NCI-H2029 (cell line): ENCODE measurements at places on chromosomes 6 and 20.

DNA sequence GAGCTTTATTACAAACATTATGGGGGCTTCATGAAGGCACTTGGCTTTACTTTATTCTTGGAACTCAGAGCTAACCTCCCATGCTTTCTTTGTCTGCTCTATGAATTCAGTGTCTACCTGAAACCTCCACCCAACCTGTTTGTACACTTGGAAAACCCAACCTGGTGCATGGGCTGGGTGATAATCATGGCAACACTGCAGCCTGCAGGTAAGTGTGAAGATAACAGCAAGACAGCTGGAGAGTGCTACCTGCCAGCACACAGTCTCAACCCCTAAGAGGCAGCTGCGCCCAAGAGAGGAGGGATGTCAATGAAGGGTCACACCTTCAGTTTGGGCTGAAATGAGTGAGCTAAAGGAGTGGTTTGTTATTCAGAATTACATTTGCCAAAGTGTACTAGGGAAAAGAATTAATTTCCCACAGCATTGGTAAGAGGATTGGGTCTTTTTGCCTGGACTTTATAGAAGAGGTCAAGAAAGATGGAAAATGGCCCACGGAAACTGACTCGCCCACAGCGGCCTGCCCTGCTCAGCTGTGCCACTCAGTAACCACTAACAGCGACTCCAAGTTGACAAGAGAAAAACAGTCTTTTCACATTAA lies 24.4 kb downstream of the FOXQ1 start:
- DNase-seq = peak; percentile 9

DNA sequence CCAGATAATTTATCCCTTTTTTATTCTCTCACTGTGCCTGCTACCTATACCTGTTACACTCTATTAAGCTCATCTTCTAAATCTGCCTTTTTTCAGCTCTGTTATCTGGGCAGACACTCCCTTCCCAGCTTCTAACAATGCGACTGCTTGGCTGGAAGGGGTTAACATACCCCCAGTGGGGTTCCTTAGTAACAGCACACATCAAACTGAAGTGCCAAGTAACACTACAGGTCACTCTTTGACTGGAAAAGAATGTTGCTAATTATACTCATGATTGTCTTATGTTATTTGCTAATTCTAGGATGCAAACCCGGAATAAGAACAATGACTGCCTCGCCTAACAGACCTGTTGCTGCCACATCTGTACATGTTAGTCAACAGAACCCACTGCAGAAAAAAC lies 203.5 kb downstream of the EPM2A start:
- no peak for DNase-seq

GRCh38 chr6:44723439-44724197 lies 336.1 kb downstream of the CDC5L start:
- no peak for DNase-seq

DNA sequence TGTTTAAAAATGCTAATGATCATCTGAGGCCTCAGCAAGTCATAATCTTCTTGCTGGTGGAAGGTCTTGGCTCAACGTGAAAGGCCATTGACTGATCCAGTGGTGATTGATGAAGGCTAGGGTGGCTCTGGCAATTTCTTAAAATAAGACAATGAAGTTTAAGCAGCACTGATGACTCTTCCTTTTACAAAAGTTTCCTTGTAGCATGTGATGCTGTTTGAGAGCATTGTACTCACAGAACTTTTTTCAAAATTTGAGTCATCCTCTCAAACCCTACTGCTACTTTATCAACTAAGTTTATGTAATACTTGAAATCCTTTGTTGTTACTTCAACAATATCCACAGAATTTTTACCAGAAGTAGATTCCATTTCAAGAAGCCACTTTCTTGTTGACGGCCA lies 382.3 kb downstream of the ESR1 start:
- DNase-seq = no peak

DNA sequence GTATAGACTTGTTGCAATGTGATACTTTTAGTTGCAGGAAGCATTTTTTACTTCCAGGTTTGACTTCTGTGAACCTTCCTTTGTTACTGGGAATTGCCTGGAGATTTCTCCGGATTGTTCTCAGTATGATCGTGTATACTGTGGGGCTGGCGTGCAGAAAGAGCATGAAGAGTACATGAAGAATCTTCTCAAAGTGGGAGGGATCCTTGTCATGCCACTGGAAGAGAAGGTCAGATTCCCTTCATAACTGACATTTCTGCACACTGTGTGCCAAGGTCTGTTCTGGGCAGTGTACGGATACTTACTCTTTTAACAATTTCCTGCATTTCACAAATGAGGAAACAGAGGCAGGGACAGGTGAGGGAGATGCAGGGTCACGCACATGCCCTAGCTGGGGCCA lies 9.7 kb downstream of the PCMTD2 start:
- no peak for DNase-seq

DNA sequence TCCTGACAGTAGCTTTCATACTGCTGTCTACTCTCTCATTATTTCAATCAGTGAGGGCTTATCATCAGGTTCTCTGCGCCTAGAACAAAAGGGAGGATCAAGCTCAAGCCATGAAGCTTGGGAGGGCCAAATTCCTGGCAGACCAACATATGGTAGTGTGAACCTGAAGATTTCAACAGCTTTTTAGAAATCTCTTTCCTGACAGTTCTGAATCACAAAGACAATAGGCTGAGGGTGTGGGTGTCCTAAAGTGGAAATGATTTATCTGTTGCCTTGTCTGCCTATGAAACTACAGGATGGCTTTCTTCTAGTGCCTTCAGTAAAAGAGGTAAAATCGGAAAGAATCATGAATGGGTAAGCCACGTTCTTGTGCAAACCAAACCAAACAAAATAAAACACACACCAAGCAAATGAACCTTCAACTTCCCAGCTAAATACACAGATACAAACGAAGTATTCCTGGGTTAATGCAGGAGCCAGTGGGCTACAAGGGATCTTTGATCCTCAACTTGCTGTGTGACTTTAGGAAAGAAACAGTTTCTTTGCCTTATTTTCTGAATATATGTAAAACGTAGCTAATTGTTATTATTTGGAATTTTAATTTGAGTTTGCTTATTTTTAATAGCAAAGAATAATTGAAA lies 2.7 kb upstream of the RHAG start:
- DNase-seq = no peak

GRCh38 chr20:29419378-29419777 lies 1838.1 kb upstream of the DEFB115 start:
- no peak for DNase-seq

GRCh38 chr6:116090251-116090650 lies 10.4 kb upstream of the NT5DC1 start:
- no peak for DNase-seq

DNA sequence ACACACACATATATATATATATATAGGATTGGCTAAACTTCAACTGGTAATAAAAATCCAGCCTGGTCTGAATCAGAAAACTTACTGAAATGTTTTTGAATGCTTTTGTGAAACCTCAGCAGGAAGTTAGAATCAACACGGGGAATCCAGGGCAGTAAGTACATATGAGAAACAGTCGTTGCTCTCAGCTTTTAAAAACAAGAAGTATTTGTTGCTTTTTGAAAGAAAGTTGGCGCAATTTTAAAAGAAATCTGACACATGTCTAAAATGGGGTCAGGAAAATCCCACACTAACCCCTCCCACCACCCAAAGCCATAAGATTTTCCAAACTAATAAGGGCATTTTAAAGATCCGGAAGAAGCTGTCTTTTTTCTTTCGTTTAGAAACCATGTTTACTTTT lies 11.5 kb upstream of the CCDC170 start:
- no peak for DNase-seq

DNA sequence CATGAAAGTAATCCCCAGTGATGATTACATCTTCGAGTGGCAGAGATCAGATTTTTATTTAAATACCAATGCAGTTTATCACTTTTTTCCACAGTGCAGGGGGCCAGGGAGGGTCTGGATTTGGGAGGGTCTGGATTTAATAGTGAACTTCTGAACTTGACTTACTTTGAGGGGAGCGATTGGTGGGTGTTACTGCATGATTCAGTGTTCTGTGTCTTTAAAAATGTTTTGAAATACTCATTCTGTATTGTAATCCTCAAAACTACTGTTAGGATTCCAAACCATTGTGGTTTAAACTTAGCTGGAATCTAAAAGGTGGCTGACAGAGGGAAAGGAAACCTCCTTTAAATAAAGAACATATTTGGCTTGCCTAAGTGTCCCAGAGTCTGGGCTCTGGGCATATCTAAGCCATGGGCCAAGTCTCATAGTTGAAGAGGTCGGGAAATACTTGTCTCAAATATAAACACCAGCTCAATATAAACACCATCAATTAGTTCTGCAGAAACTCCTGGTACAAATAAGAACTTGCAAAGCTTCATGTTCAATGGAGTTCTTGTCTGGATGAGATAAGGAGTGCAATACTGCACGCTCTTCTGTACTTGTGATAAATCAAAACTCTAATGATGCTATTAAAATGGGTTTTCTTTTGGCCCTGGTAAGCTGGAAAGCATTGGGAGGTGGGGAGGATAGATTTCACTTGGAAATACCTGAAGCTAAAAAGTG lies 14.4 kb downstream of the JARID2 start:
- DNase-seq = no peak

DNA sequence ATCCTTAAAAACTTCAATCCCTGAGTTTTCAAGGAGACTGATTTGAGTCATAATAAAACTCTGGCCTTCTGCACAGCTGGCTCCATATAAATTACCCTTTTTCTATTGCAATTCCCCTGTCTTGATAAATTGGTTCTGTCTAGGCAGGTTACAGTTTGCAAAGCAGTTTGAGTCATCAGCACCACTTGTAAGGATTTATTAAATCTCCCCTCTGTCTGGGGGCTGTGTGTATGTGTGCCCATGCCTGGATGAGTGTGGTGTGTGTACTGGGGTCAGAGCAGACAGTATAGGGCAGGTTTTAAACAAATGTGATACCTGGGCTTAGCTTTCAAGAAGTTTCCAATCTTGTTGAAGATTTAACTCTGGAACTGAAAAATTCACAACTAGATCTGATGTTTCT lies 228.6 kb downstream of the FNDC1 start:
- DNase-seq = no peak

DNA sequence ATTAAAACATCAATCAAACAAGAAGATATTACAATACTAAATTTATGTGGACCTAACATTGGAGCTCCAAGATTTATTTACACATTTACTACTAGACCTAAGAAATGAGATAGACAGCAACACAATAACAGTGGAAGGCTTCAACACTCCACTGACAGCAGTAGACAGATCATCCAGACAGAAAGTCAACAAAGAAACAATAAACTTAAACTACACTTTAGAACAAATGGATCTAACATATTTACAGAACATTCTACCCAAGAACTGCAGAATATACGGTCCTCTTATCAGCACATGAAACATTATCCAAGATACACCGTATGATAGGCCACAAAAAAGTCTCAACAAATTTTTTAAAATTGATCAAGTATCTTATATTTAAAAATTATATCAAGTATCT lies 27.0 kb downstream of the SLC17A1 start:
- DNase-seq = no peak

DNA sequence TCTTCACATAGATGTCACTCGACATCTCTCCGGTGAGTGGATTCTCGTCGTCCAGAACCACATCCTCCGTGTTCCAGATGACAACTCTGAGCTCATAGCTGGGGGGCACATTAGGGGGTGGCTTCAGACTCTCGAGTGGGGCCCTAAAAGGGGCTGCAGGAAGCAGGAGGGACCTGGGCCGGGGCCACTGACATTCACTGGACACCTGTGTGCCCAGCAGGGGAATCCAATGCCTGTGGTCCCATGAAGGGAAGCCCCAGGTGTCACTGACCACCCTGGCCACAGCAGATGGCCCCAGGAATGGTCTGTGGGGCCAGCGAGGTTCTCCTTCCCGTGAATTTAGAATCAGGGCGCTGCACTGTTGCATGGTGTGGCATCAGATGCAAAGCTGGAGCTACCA lies 18.7 kb downstream of the ERGIC3 start:
- DNase-seq = no peak

DNA sequence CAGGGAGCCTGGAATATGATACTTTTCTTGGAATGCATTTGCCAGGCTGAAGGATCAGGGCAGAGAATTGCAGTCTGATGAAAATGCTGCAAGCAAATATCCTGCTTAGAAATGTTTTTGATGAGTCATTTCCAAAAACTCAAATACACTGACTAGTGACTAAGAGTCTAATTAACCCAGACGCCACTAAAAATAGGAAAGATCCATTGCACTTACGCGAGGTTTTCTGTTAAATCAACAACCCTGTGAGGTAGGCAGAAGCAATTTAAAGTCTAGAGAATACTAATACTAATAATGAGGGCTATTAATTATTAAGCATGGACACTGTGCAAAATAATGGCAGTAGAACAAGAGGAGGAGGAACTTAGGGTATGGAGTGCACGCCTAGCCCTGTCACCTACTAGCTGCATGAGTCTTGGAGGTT lies 130.1 kb upstream of the DOK5 start:
- no peak for DNase-seq

DNA sequence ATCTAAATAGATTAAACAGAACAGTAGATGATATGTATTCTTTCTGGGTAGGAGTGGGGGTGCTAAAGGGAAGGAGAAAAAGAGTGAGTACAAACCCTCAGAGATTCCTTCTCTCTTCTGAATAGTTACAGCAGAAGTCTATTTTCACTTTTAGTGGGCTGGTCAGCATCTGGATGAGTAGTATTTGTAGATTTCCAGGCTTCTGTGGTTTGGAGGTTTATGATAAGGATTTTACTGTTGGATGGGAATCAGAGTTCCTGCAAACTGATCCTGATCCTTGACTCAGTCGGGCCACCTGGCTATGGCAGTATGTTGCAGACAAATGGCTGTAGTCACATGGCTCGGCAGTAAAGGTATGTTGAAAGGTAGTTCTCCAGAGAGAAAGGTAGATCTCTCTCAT lies 84.3 kb upstream of the IFNGR1 start:
- no peak for DNase-seq

- DNase-seq = no peak
These were observed 135.5 kb upstream of the AGPAT4 start for GRCh38 chr6:161409353-161409752.

- no peak for DNase-seq
These were observed 13.9 kb upstream of the SULF2 start for GRCh38 chr20:47799116-47799715.

- no peak for DNase-seq
These were observed 55.8 kb downstream of the RNF182 start for GRCh38 chr6:13980534-13980933.

- no peak for DNase-seq
These were observed 971.1 kb upstream of the MAN1A1 start for GRCh38 chr6:120320481-120321162.

GRCh38 chr20:62875419-62876361 lies 14.1 kb upstream of the TCFL5 start:
- DNase-seq = peak; percentile 88

GRCh38 chr20:34269996-34270627 lies 28.9 kb downstream of the ASIP start:
- DNase-seq = no peak

- no peak for DNase-seq
These were observed 3.5 kb downstream of the GFRA4 start for GRCh38 chr20:3659492-3660261.
